ENCODE measurements at places on chromosomes 7 and 10.

- DNase-seq = no peak
These were observed 91.2 kb upstream of the AHR start for GRCh38 chr7:17207220-17207619.

- no peak for DNase-seq
These were observed 67.2 kb downstream of the PODXL start for GRCh38 chr7:131489196-131489595.

DNA sequence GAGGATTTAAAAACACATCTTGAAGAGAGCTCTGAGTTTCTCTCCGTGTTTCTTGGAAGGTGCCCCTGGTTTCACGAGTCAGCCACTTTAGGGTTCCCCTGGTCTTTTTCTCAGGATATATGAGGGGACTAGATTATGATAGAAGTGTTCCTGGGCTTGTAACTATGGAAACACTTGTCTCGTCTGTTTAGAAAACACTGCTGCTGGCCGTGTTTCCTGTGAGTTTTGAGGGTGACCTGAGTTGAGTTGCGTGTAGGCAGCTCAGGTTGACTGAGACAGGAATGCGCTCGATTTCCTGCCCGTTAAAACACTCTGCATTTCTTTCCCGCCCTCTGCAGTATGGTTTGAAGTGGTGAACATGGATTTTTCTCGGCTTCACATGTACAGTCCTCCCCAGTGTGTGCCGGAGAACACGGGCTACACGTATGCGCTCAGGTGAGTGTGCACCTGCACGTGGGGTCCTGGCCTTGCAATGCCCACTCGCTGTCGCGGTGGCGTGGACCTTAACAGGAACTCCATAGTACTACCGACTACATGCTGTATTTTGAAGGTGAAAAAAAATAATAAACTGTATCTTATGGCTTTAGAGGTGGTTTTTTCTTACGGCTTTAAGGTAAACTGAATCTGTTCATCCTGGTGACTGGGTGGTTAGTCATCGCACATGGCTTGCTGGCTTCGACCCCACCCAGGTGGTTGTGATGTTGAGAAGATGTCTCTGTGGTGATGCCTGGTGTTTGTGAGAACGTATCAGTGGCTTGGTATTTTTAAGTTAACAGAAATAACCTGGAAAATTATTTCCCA lies at the start of gene SUN1:
SUN1 (plus strand) TSS at position 310 of the 801 bp plus-strand sequence; CDS start at position 359, 49 bp downstream.
- no peak for DNase-seq

DNA sequence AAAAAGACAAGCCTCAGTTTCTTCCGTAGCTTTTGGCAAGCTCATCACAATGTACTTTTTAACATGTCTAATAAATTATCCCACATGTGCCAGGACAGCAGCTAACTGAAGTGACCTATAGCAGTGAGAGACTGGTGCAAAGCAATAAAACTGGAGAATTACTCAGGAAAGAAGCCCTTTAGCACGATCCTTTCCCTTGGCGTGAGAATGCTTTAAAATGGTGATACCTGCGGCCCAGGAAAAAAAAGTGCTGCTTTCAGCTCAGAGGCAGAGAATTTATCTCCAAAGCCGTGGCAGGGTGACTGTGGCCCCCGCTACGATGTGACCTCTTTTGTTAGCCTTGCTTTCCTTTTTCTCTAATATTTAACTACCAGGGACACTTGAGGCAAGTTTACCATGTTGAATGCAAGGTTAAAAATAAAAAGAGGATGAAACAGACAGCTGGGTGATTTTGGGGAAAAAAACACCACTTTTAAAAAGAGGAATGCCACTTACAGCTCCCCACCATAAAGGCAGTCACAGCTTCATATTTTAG lies 184.0 kb downstream of the FANK1 start:
- no peak for DNase-seq

- no peak for DNase-seq
These were observed 98.6 kb downstream of the SLC16A9 start for GRCh38 chr10:59611048-59611447.

DNA sequence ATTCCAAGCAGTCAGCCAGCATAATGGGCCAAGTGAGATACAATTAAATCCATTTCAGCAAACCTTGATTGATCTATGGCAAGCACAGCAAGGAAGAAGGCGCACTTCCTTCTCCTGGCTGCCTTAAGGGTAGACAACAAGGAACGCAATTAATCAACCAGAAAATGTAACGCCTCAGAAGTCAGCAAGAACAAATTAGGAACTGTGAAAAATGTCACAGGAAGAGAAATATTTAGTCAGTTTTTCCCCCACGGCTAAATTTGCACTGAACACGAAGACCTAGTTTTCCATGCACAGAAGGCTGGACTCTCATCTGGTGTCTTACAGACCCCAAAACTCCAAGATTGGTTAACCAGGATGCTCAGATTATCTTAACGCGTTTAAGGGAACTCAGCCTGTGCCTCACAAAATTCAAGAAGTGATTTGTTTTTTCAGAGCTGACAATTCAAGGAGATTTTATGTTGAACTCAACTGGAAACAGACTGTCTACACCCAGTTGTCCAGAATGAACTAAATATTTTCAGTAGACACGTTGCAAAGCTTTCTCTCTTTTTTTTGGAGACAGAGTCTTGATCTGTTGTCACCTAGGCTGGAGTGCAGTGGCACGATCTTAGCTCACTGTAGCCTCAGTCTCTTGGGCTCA lies 14.2 kb downstream of the SNX8 start:
- no peak for DNase-seq

DNA sequence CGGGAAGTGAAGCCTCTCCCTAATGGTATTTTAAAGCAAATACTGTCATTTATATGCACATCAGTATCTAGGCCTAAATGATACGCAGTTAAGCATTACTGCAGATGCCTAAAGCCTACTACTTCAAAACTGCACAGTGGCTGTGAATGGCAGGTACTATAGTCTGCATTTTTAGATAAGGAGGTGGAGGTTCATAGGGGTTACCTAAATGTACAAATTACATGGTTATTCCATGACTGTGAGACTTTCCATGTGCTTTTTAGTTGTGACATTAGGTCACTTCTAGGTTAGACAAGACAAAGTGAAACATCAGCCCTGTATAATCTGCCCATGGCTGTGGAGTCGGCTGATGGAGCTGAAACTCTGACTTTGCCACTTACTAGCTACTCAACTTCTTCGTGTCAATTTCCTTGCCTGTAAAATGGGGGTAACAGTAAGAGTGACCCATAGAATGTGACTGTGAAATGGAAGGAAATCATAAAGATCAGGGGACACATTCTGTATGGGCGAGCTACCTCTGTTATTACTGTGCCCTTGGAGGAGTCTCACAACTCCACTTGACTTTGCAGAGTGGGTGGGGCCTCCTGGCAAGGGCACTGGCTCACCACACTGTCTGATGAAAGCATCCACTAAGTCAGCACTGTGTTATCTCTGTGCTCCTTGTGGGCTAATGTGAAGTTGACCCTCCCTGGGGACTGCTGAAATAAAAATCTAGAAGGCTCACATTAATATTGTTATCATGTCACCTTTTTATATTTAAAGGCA lies 239.4 kb downstream of the TNS3 start:
- DNase-seq = peak; percentile 57

DNA sequence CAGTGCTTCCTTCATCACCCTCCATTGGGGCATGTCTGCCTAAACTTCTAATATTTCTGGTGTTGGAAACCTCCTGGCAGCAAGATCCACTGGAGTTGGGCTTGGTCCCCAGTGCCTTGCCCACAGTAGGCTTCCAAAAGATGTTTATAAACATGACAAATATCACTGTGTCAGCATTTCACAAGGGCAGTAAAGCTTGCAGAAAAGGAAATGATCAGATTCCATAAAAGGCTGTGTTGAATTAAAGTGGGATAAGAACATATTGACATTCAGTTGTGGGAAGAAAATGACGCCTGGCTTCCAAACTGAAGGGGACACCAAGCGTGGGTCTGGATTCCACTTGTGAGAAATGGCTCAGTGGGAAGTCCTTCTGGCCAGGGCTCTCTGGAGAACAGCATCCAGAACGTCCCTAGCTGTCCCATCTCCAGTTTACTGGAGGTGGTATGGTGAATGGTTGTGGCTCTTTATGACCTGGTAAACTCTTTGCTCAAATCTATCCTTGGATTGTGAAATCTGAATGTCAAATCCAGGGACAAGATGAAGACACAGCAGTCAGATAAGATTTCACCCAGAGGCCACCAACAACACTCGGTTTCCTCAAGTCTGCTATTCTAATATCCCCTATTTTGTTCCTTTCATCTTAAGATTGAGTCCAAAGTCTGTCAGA lies 287.2 kb downstream of the TNS3 start:
- DNase-seq = no peak

GRCh38 chr10:103256613-103257012 lies 10.9 kb downstream of the RPEL1 start:
- DNase-seq = no peak

DNA sequence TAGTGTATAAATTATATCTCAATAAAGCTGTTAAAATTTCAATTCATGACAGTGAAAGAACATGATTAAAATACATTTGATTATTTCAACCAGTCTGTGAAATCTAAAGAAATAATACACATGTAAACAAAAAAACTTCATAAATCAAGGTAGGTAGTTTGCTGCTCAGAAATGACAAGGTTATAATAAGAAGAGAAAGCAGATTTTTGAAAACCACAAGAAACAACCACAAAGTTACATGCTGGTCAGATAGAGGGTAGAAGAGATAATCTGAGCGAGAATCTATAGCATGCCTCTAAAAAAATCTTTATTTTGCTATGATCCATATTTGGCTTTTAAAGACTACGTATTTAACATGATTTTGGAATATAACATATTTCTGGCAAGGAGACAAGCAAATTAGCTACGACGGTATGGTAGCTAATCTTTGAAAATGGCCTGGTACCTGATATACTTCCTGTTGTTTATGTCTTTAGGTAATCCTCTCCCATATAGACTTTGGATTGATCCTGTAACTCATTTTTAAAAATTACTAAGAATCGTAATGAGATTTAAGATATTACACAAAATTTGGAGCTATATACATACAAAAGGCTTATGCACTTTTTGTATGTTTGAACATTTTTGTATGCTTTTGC lies 23.5 kb upstream of the VCL start:
- DNase-seq = no peak

All from suprapubic skin (tissue), 4 donors.